ENCODE measurements at places on chromosomes 5 and 9.

- no peak for DNase-seq
Observed at GRCh38 chr5:172542651-172543131, 88.4 kb upstream of the SH3PXD2B start.

DNA sequence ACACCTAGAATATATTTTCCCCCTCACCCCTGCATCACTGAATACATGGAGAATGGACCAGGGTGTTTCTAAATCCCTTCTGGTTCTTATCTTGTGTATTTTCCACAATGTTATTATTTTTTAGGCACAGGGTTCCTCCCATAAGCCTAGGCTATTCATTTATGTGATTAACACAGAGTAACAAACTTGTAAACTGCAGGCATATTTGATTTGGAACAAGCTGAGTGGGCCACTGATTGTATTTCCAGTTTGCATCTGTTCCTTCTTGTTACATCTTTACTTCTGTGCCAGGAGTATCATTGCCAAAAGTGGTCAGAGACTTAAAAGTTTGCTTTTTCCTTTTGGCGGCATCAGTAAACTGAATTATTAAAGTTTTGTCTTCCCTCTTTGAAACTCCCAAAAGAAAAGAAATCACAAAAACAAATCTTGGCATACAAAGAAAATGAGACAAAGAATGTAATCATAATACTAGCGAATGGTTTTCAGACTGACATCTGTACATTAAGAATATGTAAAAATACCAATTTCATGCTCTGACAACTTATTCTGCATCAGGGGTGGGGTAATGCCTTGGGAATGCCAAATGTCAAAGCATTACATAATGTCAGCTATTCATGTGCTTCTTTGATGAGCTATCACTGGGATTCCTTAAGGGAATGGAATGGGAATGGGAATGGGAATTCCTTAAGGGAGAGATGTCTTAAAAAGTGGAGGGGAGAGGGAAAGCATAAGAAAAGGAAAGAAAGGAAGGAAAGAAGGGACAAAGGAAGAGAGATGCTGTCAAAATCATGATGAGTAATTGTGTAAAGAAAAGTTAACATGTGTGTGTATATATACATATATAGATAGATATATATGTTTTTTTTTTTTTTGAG lies 22.2 kb upstream of the PAX5 start:
- DNase-seq: no peak

GRCh38 chr9:127163409-127163808 lies 41.0 kb upstream of the ANGPTL2 start:
- peak; percentile 91 for DNase-seq

- DNase-seq: no peak
Observed at GRCh38 chr9:34927061-34927460, 31.0 kb upstream of the PHF24 start.

DNA sequence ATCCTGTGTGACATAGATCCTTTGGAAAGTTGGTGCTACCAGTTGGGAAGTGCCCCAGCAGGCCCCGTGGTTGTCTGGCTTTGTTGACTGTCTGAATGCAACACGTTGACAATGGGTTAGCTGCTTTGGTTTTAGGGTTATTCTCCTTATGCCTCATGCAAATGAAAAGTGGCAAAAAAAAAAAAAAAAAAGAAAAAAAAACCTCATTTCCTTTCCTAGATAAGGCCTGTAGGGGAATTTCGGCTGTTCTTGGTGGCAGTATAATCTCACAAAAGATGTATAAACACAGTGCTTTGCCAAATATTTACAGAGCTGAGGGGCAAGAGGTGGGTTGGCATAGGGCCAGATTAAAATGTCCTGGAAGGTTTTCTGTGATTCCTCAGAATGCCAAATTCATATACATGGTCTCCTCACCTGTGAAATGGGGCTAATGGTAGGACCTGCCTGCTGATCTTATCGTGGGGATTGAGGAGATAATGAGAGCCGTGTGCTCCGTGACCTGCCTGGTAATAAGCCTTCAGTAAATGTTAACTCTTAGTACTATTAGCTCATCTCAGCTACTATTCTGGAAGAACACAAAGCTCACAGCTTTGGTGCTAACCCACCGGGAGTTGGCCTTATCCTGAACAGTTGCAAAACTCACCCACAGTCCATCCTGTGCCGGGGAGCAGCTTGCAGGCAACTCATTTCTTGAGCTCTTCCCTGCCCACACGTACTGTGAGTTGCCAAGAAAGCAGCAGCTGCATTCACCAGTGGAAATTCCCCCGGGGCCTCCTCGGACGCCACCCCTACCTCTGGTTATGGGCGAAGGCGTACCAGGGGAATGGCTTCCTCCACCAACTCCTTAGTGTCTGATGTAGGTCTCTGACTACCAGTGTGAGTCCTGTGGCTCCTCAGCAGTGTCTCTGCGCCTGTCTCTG lies 220.3 kb downstream of the NR3C1 start:
- peak; percentile 94 for DNase-seq

DNA sequence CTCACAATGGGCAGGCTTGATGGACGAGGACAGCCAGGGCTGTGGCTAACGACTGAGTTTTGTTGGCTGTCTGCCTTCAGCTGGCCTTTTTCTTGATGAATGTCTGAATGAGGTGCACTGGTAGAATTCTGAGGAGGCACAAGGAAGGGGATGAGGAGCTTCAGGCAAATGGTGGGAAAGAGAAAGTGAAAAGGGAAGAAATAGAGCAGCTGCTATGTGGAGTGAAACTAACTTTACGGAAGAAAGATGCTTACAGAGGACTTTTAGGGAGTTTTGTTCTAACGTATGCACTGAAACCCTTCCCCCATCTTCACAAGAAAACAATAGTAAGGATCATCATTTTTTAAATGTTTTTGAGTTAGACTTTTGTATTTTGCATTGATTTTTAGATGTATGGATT lies 45.3 kb downstream of the OR2K2 start:
- DNase-seq: no peak

- no peak for DNase-seq
Observed at GRCh38 chr5:606061-606460, 6.1 kb upstream of the CEP72 start.

DNA sequence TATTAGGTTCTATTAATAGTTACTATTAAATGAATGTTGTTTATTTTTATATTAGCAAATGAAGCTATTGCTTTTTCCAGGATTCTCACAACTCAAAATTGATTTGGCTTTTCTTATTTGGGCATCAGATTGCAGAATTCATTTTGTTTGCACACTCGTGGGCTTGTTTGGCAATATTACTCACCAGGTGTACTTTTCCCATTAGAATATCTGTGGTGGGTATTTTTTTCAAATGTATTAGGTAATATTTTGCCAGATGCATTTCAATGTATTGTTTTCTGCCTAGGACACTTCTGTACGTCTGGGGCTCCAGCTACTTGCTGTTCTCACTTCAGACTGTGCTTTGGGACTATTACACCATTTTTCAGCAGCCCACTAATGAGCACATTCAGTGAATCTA lies 108.0 kb upstream of the GHR start:
- no peak for DNase-seq

- DNase-seq: no peak
Observed at GRCh38 chr5:131649161-131649560, 14.1 kb upstream of the RAPGEF6 start.

DNA sequence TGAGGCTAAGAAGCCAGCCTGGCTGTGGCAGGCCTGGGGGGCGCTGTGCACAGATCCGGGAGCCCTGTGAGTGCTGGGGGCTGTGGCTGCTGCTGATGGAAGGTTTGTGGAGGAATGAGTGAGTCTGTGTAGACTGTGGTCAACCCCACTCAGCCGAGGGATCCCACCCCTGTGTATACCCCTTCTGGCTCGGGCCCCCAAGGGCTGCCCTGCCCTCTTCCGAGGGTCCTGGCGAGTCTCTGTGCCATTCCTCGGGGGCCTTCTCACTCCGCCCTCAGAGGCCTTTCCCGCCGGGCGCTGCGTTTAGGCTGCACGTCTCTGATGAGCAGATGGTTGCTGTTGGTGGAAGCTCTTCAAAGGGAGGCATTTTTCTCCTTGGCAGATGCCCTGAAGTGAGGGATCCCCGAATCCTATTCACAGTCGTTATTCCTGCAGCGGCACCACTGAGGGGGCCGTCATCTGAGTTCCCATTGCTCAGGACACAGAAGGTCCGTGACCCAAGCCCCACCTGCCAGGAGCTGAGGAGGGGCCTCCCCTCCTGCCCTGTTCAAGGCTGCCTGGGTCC lies 94.1 kb downstream of the RXRA start:
- DNase-seq: no peak

DNA sequence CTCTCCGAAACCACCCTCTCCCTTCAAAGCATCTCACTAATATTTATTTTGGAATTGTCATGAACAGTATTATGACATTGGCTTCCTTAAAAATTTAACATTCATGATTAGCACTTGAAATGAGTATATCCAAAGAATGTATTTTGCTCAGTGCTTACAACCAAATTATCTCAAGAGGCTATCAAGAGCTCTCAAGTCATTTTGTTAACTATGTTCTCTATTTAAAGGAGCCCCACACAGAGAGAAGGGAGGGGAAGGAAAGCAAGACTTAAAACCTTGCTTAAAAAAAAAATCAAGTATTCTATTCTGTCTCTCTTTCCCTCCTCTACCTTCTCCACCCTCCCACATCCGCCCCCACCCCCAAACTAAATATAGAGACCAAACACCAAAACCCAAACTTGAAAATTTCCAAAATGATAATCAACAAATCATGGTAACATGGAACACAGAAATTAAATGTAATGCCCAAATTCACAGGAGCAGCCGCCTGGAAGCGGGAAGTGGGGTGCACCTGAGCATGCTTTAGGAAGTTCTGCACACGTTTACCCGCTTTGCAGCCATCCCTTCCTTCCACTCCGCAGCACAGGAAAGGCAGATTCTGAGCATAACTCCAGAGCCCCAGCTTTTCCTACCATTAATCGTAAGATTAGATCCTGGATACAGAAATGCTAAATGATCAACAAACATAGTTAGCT lies 66.9 kb downstream of the EBF1 start:
- DNase-seq: no peak

DNA sequence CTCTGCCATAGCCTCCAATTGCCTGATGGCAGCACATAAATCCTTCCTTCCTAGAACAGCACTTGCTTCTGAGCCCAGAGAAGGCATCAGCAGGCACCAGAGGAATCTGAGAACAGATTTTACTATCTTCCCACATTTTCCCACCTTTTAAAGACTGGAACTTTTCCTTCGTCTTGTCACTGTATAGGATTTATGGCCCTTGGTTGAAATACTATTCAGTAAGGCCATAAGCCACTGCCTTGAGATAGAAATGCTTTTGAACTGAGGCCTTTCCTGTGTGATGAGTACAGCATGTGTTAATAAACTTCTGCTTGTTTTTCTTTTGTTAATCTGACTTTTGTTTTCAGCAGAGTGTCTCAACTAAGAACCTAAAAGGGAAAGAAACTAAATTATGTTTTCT lies 84.3 kb downstream of the MRPS27 start:
- no peak for DNase-seq

DNA sequence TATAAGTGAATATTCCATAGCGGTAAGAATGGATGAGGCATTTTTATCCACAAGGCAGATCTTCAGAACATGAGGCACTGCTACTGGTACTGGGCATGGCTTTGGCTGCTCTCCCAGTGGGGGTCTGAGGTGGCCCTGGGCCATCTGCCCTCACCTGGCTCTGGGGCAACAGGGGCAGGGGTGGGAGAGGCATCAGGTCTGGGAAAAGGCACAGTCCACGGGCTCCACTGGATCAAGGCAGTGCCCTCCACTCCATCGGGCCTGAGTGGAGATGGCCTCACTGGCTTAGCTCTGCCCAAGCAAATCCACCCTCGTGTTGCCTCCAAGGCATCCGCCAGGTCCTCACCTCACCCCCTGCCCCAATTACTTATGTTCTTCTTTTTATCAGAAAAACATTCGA lies 10.9 kb upstream of the NKD2 start:
- DNase-seq: no peak

DNA sequence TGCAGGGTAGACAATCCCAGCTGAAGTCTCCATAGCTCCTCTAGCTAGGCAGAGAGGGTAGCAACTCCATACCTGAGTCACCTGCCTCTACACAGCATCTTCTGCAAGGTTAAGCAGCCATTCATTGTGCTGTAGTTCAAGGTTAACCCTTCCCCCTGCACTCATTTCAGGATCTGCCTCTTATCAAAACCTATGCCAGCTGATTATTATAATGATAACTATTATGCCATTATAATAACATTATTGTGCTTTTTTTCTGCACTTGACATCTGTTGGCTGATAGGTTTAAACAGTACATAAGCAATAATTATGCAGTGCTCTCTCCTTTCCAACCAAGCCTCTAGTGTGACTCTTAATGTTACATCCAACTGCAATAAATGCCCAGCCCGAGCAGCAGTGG lies 17.3 kb downstream of the SIL1 start:
- DNase-seq: no peak

GRCh38 chr5:110653231-110653970 lies 73.1 kb downstream of the TMEM232 start:
- DNase-seq: no peak

DNA sequence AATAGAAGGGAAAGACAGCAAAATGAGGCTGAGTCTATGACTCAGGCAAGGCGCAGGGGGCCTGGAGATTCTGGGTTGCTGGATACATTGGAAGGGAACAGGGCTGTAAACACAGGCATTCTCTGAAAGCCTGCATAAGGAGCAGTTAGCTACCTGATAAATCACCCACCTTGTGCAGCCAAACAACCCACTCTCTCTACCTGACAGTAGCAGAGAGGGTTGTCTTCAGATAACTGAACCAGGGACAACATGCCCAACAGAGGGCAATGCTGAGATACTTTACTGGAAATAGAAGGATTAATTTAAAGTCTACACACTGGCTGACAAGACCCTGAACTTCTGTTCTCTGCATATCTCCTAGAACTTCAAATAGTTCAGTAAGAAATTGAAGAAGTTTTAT lies 161.6 kb downstream of the KCTD16 start:
- no peak for DNase-seq

- no peak for DNase-seq
Observed at GRCh38 chr5:42021923-42022322, 96.8 kb downstream of the FBXO4 start.

DNA sequence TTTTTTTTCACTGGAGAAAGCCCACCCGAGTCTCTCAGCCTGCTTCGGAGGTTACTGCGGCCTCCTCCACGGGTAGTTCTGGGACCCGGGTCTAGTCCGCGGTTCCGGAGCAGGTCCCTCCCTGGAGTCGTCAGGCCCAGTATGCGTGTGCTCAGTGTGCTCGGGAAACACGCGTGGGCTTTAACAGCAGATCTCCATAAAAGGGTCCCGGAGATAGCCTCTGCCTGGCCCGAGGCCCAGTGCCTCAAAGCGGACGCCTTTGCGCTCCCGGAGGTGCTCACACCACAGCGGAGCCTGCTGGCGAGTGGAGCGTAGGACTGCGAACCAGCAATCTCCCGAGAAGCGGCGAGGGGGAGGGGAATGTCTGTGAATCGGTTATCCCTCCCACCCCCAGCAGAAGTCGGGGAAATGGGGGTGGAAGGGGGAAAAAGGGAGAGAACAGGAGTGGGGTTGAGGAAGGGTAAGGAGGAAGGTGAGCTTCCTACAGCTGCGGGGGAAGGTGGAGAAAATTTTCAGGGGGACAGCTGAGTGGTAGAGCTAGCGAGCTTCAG lies 28.7 kb downstream of the CDKN2A start:
- no peak for DNase-seq

All from NB4 (cell line).